Chondrocyte (in vitro differentiated cells): ENCODE measurements at places on chromosomes 2 and 18. TPM values are rescaled to one million over a fixed set of nuclear protein-coding genes. Genes with fewer than 3 reads are reported as not detected.

- DNase-seq = no peak
Measured at GRCh38 chr2:138846216-138846821, 66.1 kb upstream of the NXPH2 start.

- DNase-seq = no peak
Measured at GRCh38 chr2:15766303-15766861, 174.0 kb upstream of the MYCN start.

- DNase-seq = no peak
Measured at GRCh38 chr18:3625742-3626091, 175.7 kb downstream of the TGIF1 start.

- DNase-seq = no peak
Measured at GRCh38 chr2:223032187-223033142, 19.5 kb upstream of the KCNE4 start.

- DNase-seq = peak; percentile 54
Measured at GRCh38 chr2:219625179-219625578, 2.3 kb upstream of the SLC4A3 start.

DNA sequence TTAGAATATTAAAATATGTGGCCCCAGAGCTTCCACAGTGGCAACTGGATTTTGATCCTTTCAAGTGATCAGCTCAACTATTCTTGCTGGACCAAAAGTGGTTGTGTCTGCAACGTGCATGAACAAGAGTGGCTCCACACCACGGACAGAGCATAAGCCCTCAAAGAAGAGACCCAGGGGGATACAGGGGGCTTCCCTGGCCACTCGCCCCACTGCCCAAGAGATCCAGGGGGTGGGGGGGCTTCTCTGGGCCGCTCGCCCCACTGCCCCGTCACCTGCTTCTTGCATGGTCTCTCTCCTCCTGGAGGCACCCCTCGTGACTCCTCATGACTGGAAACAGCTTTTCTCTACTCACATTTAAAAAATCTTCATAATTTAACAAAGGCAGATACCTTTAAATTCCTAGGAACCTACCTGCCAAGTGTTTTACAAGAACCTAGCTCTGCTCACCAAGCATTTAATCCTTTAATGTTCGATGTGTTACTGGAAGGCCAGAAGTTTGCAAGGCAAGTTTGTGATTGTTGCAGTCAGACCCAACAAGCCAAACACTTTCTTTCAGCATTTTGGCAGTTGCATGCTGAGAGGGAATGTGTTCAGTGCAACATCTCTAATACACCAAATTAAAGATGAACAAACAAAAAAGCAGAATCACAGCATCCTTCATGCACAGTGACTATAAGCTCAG lies 174.3 kb downstream of the BCL2 start:
- no peak for DNase-seq

DNA sequence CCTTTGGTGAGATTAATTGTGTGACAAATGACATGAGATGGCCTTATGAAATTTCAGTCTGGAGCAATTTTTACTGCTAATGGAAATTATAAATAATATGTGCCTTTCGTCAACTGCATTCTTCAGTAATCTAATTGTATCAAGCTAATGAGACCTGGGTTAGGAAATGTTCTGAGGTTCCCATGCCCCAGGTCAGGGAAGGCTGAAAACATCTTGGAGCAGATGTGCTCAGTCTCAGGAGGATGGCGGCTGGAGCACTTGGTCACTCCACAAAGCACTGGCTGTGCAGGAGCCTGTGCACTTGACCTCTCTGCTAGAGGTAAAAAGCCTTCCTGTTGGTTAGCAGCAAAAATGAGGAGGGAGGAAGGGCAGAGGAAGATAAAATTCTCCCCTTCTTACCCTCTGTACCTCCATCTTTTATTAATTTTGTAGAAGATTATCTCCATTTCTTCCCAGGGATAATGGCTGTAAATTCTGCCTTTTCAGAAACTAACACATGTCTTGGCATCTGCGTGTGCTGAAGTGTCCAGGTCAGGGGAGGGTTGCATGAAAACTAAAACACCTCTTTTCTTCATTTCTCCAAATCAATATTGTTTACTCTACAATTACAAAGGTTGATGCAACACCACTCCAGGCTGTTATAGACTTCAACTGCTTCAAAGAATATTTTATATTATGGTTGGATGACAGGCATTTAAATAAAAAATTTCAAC lies 1606.4 kb upstream of the ACVR2A start:
- DNase-seq = no peak

DNA sequence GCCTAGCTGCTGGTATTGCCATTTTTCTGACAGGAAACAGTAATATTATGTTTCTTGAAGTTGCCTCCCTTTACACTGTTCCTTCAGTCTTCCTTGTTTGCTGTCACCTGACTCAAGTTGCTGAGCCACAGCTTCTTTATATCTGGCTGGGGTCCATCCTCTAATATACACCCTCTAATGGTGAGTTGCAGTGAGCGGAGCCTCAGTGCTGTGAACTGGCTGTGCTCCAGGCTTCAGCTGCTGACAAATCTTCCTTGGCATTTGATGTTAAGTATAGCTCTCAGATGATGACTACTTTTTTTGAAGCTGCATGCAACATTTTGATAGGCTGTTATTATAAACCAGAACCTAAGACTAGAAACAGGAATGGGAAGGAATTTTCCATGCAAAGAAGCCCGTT lies 366.7 kb downstream of the NUP35 start:
- DNase-seq = no peak

DNA sequence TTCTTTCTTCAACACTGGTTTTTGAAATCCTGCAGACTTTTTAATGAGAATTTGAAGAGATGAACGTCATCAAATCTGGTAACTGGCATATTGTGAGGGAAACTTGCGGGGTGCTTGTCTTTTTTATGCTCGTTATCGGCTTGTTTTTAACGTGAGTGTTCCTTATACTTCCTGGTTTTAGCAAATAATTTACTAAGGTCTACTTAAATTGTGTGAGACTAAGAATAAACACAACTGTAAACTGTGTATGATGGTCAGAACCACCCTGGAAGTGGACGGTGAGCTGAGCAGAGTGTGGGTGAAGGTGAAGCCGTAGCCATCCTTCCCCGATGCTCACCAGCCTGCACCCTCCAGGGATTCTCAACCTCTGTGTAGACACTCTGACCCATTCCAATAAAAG lies 82.3 kb upstream of the CDC42EP3 start:
- no peak for DNase-seq

GRCh38 chr18:2627821-2628276 lies 27.7 kb upstream of the SMCHD1 start:
- DNase-seq = no peak

GRCh38 chr2:85213901-85214512 lies 80.8 kb downstream of the TCF7L1 start:
- no peak for DNase-seq

DNA sequence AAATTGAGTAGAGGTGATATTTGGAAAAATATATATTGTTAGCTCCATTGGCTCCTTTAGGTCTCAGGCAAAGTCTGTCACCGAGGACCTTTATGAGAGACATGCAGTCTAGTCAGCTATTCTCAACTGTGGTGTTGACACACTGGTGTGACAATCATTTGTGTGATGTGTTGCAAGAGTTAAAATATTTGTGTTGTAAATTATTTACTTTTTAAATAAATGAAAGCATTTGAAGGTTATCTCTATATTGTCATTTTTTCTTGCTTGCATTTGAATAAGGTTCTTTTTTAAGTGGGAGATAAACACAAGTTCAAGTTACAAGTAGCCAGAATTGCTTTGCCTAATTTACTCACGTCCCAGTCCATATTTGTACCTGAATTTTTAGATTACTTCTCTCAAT lies 4.3 kb downstream of the REL start:
- no peak for DNase-seq

DNA sequence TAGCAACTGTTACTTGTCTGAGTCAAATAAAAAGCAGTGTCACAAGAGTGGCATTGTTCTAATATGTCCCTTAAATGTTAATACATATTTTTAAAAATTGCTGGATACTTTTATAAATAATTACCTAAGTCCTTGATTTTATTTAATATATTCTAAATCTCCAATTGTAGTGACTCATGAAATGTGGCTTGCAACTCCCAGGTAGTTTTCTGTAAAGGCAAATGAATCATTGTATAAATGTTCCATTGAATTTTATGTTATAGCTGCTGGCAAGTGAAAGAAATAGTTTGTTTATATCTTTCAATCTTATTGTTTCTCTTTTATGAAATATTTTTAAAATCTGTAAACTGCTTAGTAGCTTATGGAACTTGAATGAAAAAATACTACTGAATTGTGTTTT lies 32.7 kb upstream of the C1GALT1C1L start:
- no peak for DNase-seq

The ERFE gene
- total RNA-seq = 1.8 to 10.3 TPM (median 9.4 TPM) in 3 replicates

The CD207 gene
- total RNA-seq = not detected in 3 replicates

The PIEZO2 gene
- 115 to 147 TPM (median 142 TPM) in 3 replicates for total RNA-seq

The ADGRF3 gene
- total RNA-seq = 0.10 to 0.85 TPM (median 0.12 TPM) in 3 replicates

The HOXD13 gene
- total RNA-seq = not detected in 3 replicates
